ENCODE measurements at places on chromosomes 7 and 10.
A peak's percentile ranks its signal among the peaks of the same experiment; 100 is the strongest.

DNA sequence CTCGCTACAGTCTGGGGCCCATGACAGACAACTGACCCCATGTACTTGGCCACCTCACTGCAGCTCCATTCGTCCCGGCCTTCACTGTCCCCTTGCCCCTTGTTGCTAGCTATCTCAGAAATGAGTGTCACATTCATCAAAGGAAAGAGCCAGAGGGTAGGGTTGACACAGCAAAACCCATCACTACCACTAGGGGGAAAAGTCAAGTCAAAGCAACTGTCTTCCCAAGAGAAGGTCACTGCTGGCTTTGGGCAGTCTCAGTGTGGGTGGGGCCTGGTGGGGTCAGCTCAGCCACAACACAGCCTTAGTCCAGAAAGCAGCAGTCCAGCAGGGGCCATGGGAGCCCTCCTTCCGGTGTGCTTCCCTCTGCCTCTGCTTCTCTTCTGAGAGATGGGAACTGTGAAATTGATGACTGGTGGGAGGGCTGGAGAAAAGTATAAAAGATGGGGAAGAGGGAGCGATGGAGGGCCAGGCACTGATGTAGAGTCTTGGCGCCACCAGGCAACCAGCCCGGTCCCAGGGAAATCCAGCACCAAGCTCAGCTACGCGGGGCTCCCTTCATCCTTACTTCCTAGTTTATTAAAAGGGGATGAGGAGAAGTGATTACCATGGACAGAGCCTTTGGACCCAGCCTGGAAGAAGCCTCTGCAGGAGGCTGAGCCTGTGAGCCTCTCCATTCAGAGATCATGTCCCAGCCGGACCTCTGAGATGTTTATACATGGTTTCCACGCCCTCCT is 58.0 kb downstream of the PLXNA4 start:
- DNase-seq = no peak

DNA sequence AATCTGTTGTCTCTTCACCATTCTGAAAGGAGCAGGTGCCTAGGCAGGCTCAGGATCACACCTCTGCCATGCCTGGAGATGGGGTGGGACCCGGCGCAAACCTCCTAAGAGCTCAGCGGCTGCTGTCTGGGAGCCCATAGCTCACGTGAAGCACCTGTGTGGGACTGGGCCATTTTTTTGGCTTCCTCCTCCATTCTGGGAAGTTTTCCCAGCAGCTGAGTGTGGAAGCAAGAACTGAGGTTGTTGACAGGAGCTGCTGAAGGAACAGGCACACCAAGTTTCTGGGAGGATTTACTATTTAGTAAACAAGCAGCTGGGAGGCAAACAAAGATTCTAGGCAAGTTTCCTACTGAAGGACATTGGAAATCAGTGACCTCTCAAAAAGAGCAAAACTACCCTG is 77.3 kb downstream of the FAM13C start:
- no peak for DNase-seq

DNA sequence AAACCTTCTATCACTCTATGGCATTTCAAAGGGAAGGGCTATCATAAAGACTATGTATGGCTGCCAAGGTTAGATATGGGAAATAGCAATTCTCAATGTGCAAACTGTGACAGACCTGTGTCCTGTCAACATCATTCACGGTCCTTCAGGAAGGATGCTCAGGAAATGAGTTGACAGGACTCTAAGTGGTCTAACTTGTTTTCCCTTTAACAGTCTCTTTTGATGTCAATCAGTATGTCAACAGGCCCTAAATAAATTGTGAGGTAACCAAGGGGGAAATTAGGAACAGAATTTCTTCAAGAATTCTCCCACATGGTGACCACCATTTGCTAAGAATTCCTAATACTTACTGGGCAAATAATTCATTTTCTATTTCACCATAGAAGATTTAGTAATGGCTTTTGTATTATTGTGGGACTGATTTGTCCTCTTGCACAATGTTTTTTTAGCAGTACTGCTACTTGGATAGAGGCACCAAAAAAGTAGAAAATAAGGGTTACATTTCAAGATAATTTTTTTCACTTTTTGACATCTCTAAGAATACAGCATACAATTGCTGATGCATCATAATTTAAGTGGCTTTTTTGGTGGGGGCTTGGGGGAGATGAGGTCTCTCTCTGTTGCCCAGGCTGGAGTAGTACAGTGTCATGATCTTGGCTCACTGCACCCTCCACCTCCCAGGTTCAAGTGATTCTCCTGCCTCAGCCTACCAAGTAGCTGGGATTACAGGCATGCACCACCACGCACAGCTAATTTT is 275.8 kb downstream of the CACNA2D1 start:
- peak; percentile 65 for DNase-seq

DNA sequence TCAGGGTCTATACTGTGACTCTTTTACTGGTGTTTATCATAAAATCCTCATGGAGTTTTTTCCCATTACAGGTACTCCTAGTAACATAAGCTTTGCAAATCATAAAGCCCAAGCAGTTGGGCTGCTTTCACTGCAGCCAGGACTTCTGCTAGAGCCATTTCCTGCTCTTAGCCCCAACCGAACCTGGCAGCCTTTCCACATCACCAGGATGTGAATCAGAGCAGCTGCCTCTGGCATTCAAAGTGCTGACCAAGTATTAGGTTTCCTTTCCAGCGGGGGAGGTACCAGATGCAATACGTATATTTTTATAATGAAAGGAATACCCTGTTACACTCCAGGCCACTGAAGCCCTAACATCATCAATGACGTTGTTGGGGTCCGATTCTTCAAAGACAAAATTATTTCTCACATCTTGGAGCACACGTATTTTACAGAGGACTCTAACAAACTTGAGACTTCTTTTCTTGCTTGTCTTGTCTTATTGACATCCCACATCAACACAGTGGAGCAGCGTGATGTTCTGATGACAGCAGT is 3.6 kb upstream of the HTR5A start:
- peak; percentile 31 for DNase-seq

DNA sequence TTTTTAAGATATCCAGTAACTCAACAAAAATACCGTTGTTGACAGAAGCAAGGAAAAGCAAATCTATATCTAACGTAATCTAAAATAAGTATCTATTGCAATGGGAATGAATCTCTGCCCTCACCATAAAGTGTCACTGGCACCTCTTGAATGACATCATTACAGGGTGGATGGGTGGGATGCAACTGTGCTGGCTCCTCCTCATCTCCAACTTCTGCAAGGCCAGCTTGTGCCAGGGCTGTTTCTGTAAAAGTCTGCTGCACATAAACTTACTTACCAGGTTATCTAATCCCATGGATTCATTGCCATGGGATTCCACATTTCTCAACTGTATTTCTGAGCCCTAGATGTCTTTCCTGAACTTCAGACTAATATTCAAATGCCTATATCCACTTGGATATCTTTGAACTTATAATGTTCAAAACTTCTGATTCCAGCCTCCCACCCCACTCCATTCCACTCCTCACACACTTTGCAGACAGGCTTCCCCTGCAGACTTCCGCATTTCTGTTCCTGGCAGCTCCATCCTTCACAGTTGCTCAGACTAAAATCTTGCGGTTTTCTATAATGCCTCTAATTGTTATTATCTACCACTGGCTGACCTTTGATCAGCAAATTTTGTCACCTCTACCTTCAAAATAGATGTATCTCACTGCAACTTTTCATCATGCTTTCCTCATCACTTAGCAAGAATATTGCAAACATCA is 10.7 kb downstream of the FGL2 start:
- DNase-seq = no peak

- DNase-seq = no peak
Measured at GRCh38 chr7:38318803-38319416, 45.5 kb upstream of the TARP start.

DNA sequence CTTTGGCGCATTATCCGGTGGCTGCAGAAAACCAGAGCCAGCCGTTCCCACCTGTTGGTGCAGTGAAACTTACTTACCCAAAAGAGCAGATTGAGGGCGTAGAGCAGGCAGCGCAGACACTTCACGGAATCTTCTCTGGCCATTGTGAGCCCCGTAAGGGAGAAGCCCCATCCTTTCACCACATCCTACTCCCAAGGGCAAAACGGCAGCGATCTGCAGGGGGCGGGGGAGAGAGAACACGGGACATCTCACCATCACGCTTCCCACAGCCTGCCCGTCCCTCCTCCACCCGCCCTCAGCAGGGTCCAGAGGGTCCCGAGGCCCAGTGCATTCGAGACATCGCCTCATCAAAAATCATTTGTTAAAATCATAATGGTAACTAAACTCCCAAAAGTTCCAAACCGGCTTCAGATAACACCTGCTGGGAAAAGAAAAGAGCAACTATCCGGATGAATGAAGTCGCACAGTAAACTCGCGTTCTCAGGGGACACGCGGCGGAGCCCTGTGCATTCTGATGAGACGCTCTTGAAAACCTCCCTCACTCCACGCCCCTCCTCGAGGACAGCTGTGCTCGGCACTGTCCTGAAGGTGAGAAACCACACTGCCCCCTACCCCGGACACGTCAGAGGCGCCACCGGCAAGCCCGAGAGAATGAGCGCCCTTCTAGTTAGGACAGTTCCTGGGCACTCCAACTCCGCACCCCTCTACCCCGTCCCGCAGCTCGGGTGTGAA is 1.2 kb downstream of the TSPAN12 start:
- DNase-seq = peak; percentile 24

DNA sequence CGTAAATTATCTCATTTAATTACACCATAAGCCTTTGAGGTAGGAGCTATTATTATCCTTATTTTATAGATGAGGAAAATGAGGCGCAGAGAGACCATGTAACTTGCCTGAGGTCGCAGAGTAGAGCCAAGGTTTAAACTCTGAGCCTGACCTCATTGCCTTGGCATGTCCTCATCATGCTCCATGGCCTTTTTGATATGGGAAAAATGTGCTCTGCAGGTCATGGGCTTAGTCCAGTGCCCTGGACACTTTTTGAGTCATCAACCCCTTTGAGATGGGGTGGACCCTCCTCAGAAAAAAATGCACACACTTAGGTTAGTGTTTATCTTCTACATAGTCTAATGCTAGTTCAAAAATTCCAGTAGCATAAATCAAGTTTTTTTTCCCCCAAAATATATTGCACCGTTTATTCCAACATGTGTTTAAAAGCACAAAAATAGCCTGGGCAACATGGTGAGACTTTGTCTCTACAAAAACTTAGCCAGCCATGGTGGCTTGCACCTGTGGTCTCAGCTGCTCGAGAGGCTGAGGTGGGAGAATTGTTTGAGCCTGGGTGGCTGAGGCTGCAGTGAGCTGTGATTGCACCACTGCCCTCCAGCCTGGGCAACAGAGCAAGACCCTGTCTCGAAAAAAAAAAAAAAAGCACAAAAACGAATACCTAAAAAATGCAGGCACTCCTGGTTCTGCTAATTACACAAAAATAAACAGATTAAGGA is 28.6 kb upstream of the TMEM178B start:
- no peak for DNase-seq

GRCh38 chr7:98418636-98419315 is 17.9 kb upstream of the BAIAP2L1 start:
- peak; percentile 23 for DNase-seq

DNA sequence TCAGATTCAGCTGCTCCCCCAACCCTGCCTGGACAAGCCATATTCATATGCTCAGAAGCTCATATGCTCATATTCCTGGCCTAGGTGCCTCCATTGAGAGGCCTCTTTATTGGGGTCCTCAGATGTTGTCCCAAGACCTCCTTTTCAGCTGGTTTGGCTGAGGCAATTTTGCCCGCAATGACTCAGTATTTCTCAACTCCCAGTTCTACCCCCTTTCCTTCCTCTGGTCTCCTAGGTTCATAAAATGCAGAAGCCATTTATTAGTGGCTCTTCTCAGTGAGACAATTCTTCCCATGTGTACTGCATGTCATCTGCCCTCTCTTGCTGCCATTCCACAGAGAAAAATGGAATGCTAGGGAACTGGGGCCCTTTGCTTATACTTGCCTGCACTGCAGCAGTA is 110.7 kb downstream of the INHBA start:
- DNase-seq = no peak

GRCh38 chr7:39306016-39306570 is 260.1 kb upstream of the YAE1 start:
- no peak for DNase-seq

DNA sequence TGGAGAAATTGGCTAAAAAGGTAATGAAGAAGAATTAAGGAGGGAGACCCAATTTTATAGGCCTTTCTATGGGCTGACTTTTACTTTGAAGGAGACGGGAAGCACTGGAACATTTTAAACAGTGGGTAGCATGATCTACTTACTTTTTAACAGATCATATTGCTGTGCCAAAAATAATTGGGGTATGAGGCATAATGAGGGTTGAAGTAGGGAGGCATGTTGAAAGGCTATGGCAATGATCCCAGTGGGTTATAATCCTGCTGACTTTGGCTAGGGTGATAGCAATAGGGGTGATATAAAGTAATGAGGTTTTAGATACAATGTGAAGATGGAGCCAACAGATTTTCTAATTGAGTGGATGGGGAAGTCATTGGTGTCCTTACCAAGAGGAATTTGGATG is 73.2 kb downstream of the GPR37 start:
- no peak for DNase-seq

- DNase-seq = no peak
Measured at GRCh38 chr10:93458821-93459257, 23.3 kb downstream of the MYOF start.

DNA sequence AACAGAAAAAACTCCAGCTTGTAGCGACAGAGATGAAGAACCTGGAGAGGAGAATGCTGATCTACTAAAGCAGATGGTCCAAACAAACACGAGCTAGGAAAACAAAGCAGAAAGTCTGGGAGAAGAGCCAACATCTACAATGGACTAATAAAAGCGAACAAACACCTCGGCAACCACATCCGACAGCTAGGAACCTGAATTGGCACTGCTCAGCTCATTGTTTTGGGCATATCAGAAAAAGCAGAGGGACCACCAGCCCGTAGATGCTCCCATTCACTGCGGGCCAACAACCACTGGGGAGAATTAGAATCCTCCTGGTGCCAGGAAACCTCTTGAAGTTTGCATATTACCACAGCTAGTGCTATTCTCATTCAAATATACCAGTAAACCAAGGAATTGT is 204.7 kb downstream of the NXPH1 start:
- peak; percentile 97 for DNase-seq

DNA sequence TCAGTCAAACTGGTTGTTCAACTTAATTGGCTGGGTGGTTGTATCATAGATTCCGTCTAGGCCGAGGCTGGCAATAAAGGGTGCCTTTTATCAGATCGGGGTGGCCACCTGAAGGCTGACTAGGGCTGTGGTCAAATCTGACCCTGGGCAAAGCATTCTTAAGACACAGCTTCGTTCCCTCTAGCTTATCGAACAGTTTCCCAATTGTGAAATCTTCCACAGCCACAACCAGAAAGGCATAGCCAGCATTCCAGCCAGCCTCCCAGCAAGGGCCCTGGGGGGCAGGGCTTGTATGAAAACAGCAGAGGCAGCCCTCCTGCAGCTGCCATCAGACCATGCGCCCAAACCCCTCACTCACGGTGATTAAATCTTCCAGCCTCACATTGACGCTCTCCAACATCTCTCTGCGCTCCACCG is 42.5 kb upstream of the TMEM213 start:
- DNase-seq = no peak
